Stimulated activated naive CD8-positive, alpha-beta T cell treated with anti-CD3 and anti-CD28 coated beads, Interleukin-15, amount 100 ng/mL, for 72 hours (primary cell): ENCODE measurements at places on chromosomes 2 and 18.

- no peak for DNase-seq
Measured at GRCh38 chr2:6073191-6074088, 381.3 kb downstream of the SOX11 start.

- DNase-seq, result no peak
Measured at GRCh38 chr2:68837861-68838341, 33.3 kb downstream of the BMP10 start.

- no peak for DNase-seq
Measured at GRCh38 chr18:55524353-55525073, 63.5 kb downstream of the TCF4 start.

DNA sequence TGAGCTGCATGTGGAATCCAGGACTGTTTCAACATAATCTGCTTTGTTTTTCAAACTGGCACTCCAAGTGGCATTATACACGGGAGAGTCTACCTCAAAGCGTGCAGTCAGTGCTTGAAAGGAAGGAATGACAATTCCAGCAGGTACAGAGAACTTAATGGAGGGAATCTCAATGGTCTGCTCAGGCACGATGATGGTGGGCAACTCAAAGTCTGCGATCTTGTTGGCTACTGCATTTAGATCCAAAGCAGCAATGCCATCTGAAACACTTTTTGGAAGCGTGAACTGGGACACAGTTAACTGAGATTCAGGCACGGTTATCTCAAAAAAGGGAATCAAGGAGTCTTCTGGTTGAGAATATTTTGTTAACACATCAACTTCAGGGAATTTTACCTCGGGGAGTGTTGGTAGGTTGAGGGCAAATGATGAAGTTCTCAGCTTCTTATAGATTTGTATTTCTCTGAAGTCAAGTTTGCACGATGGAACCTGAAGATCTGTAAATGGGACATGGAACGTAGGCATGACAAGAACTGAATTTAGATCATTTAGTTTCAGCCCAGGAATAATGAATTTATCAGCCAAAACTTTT lies 38.7 kb downstream of the APOB start:
- no peak for DNase-seq

DNA sequence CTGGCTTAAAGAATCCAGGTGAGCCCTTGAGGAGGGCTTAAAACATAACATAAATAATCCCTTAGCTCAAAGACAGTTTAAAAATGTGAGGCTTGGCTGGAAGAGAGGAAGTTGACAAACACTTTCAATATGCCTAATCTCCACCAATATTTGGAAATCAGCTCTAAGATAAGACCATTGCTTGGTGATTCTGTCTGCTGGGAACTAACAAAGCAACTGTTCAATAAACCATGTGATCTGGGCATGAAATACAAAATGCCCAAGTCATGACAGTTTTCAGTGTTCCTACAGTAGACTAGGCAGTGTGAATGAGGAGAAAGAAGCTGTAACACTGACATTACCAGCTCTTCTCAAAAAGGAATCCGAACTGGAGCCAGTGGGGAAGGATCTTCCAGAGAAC lies 10.7 kb downstream of the MFF start:
- DNase-seq, result no peak

GRCh38 chr2:27177441-27178351 lies 28.9 kb downstream of the TCF23 start:
- DNase-seq, result no peak
